Activated T-helper 9 cell treated with anti-CD3 and anti-CD28 coated beads, Interleukin-2, amount 50 U/mL, for 16 hours (primary cell): ENCODE measurements at places on chromosomes 6 and 20.
A peak's percentile ranks its signal among the peaks of the same experiment; 100 is the strongest.

DNA sequence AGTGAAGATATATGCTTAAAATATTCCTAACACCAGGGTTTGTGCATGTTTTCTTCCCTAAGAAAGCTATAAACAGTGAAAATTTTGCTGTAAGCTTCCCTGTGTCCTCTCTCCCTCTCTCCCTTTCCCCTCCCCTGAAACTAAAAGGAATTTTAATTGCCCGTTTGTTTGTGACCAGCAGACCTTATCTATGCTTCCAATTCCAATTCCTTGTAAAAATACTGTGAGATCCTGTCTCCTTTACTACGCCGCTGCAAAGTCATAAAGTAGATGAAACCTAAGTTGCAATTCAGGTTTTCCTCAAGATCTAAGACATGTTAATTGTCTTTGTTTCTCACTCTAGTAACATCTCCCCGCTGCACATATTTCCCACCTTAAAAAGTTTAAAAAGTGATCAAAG, 82.3 kb downstream of the DNAH8 start:
- DNase-seq: no peak

- no peak for DNase-seq
Measured at GRCh38 chr20:34237942-34238341, 3.3 kb upstream of the ASIP start.

DNA sequence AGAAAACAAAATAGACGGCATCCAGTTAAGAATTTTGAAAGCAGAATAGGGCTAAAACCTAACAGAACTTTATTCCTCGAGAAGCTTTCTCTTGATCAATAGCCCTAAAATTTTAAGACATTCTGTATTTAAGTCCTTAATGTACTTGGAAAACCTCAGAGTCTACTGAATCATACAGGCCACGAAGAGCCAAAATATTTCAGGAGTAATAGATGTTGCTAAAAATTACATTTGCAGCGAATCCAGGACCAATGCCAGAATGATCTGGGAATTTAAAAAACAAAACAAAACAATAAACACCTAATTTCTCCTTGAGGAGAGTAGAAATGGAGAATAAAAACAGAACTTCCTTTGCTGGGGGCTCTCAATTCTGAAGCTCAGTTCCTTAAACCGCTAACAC, 23.3 kb downstream of the ATXN1 start:
- no peak for DNase-seq

GRCh38 chr6:155313602-155314091, 637 bp downstream of the TFB1M start:
- DNase-seq: no peak

DNA sequence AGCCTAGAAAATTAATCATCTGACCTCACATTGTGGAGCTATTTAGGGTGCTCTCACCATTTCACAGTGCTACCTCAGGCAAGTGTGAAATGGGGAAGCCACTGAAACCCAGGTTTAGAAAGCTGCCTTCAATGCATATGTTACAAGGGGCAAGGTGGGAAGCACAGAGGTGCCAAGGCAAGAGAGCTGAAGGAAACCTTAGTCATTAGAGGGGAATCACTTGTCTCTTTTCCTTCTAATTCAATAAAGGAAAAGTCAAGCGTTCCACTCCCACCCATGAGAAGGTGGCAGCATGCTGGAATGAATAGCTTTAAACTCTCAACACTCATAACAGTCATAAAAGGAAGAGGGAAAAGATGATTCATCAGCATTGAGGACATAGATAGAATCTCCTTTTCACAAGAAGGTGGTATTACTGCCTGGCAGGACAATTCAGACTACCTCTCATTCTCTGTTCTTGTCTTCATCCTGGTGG, 251.9 kb upstream of the IRAK1BP1 start:
- DNase-seq: no peak

GRCh38 chr6:6600875-6601274, 12.4 kb downstream of the LY86 start:
- no peak for DNase-seq

- DNase-seq: no peak
Measured at GRCh38 chr6:113936093-113936934, 34.6 kb downstream of the HDAC2 start.

DNA sequence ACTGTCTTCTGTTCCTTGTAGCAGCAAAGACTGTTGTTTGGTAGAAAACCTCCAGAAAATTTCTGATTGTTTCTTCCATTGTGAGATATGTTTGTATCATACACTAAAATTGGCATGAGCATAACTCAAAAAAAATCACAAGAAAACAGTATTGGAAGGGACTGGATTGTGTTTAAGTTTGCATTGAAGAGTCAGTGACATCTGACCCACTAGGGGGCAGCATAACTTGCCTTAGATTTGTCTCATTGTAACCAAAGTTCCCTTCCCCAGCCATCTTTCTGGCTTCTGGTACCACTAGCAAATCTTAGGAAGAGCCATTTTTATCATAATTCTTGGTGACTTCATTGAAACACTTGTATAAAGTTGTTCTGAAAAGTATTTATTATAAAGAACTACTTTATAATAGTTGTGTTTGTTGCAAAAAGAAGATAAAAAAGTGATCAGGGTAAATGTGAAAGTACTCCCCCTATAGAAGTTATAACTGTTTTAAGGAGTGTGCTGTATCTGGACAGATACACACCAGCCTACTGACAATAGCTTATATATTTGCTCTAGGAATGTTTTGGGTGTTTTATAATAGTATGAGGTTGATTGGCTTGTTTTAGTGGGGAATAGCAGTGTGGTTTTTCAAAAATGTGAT, 7.7 kb downstream of the CSTF1 start:
- peak; percentile 37 for DNase-seq

GRCh38 chr6:33705955-33706725, 5.4 kb downstream of the UQCC2 start:
- no peak for DNase-seq

GRCh38 chr6:139330826-139331500, 39.2 kb upstream of the TXLNB start:
- DNase-seq: no peak

GRCh38 chr20:4299216-4299615, 283.9 kb upstream of the RNF24 start:
- no peak for DNase-seq

GRCh38 chr6:84065693-84066290, 32.2 kb downstream of the MRAP2 start:
- DNase-seq: no peak

GRCh38 chr6:16684896-16685554, 76.2 kb downstream of the ATXN1 start:
- DNase-seq: peak; percentile 81

GRCh38 chr20:18005170-18005989, 36.6 kb downstream of the MGME1 start:
- DNase-seq: no peak

DNA sequence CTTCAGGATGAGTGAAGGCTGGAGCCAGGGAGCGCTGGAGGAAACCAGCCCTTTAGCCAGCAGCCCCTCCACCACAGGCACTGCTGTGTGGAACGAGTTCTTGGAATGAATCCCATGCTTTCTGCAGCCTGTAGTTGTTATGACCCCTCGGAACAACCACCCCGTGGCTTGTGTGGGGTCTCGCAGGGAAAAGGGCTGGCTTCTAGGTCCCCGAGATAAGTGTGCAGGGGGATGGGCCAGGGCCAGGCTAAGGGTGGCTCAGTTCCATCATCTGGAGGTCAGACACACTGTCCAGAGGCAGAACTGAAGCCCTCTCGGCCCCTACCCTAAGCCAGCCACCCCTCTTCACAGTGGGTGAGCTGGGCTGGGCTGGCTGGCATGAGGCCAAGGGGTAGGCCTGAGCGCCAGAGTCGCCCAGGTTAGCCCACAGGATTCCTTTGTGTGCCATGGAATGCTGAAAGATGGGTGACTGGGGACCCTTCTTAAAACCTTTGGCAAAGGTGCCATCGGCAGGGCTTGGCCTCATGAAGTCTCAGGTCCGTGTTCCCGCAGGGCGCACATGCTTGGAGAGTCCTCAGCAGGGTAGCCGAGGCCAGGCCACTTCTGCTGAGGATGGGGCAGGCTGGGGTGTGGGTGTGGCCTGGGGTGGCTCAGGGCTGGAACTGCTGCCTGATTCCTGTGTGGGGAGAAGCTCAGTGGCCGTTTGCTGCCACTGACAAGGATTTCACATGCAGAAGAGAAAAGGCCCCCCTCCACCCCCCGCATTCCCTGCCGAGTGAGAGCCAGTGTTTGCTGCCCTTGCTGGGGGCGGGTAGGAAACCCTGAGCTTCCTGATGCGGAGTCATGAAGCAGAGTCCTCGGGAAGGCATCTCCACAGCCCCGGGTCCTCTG, 24.6 kb downstream of the SPATA2 start:
- DNase-seq: no peak

- DNase-seq: no peak
Measured at GRCh38 chr20:46220455-46221207, 87.7 kb downstream of the CDH22 start.

DNA sequence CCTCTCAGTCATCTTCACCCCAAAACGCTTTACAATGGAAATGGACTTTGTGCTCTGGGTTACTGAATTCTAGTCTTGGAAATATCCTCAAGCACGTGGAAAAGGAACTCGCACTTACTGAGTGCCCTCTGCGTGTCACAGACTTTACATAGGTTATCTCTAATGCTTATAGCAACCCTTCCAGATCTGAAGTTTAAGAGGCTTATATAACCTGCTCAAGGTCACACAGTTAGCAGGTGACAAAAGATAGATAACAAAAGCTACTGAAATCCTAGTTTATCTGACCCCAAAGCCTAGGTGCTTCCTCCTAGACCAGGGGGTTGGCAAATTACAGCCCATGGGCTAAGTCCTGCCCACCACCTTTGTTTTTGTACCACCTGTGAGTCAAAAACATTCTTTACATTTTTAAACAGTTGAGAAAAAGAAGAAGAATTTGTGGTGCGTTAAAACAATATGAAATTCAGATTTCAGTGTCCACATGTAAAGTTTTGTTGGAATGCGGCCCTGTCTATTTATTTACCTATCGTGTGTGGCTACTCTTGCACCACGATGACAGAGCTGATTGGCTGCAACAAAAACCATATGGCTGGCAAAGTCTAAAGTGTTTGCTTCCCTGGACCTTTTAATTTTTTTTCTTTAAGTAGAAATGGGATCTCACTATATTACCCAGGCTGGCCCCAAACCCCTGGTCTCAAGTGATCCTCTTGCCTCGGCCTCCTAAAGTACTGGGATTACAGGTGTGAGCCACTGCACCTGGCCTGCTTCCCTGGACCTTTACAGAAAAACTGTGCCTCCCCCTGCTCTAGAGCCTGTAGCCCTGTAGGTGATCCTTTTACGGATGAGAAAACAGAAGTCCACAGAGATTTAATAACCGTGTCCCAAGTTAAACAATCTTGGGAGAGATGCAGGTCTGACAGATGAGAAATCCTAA, 110.2 kb upstream of the RREB1 start:
- no peak for DNase-seq

DNA sequence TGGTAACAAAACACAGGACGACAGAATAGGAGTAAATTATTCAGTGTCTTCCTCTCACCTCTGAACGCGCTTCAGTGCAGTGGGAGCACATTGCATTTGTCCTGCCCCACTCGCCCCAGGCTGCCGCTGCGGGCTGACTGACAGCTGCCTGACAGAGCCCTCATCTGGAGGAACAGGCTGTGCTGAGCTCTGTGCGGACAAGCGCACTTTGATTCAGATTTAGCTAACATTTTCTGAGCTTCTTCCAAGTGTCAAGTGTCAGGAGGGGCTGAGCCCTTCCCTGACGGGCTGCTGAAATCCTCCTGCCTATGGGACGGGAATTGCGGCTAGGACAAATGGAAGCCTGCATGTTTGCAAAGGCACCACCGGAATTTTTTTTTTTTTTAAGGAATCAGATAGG, 383.0 kb upstream of the CDH4 start:
- no peak for DNase-seq

- DNase-seq: no peak
Measured at GRCh38 chr6:3522561-3523260, 65.9 kb upstream of the SLC22A23 start.

GRCh38 chr6:63527658-63528514, 44.4 kb upstream of the LOC128125822 start:
- no peak for DNase-seq

GRCh38 chr6:82380566-82381185, 17.1 kb downstream of the TPBG start:
- no peak for DNase-seq

DNA sequence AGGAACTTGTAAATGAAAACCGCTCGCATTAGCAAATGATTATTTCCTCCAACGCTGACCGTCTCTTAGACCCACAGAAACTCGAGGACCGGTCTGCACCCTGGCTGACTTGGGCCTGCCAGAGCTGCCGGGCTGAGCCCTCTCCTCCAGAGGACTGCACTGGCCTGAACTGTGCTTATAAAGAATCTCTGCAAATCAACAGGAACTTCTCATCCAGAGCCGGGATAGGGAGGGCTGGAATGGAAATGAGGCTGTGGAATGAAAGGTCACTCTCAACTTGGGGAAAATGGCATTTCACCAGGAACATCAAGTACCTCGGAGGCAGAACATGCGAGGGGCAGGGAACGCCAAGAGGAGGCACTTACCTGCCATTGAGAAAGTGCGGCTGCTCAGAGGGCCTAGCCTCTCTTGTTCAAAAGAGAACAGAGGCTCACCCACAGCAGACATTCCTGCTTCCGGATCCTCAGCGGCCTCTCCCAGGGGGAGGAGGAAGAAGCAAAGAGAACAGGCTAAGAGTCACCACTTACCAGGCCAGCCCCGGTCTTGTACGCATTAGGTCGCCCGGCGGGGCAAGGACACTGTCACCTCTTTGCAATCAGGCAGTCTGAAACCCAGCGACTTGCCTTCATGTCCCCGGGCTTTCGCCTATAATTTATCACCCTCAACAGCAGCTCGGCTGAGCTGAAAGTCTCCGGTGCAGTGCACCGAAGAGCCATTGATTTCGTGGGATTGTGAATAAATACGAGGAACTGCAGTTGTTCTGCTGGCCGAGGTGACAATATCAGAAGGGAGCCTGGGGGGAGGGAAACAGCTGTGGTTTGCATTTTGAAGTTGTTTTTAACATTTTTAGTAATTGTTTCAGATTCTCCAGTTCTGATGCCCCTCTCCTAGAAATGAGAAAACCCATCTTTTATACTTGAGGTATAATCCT, 37.6 kb downstream of the ZMYND8 start:
- DNase-seq: no peak

DNA sequence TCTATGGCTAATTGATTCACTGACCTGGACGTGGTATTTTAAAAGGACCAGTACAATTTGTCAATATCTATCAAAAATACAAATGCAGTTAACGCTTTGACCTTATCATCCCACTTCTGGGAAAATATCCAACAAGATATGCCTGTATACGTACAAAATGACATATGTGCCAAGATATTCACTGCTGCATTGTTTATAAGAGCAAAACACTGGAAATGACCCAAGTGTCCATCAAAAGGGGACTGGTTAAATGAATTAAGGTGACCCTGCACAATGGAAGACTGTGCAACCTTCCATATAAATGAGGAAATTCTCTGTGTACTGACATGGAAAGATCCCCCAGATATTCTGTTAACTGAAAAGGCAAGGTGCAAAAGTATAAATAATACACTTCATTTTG, 13.9 kb downstream of the TRAM2 start:
- DNase-seq: no peak

DNA sequence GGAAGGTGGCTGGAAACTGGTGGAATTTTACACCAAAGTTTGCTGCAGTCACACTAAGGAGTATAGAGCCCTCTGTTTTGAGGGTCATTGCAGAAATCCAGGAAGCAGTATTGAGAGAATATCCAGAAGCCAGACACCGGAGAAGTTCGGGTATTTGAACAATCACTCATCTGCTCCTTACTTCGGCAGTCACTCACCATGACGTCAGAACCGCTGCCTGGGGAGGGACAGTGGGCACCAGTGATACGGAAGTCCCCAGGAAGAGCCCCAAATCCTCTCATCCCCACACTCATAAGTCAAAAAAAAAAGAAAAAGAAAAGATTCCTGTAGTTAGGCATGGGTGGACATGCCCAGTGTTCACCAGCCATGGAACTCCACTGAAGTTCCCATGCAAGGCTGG, 4.0 kb downstream of the LY6G5C start:
- DNase-seq: no peak

GRCh38 chr6:43723737-43724295, 36.2 kb upstream of the MRPS18A start:
- peak; percentile 52 for DNase-seq
